ENCODE measurements at places on chromosomes 3 and 15.

DNA sequence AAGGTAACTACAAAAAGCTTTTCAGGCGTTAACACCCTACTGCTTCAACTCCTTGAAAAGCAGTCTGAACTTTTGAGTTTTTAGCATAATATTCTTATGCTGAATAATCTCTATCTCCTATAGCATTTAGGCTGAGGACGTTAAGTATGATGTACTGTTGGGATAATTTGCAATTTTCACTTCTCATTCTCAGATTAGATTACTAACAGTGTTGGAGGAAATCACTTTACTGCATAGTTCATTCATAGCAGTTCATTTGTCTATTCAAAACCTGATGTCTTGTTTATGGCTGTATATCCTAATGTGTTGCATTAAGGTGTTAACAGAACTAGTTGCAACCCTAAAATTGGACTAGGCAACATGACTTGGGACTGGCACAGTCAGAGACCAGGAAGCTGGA is 983.1 kb downstream of the FHIT start:
- DNase-seq = no peak

GRCh38 chr3:182482705-182483104 is 310.6 kb upstream of the ATP11B start:
- no peak for DNase-seq

DNA sequence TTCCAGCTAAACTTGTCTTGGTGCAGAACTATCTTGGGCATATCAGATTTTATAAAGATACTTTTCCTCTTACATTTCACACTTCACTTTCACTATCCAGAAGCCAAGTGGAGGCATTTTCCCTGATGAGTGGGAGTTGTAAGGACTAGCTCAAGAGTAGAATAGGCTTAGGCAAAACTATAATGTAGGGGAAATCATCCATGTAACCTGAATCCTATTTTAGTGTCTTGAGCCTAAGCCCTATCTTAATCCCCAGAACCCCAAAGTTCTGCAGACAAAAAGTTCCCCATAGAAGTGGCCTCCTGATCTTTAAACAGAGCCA is 42.2 kb upstream of the CD47 start:
- DNase-seq = no peak

- DNase-seq = no peak
These were observed 10.3 kb downstream of the DCBLD2 start for GRCh38 chr3:98890965-98891910.

- no peak for DNase-seq
These were observed 81.9 kb upstream of the HES1 start for GRCh38 chr3:194054016-194054415.

GRCh38 chr15:48109856-48110531 is 10.8 kb upstream of the SLC24A5 start:
- DNase-seq = no peak

DNA sequence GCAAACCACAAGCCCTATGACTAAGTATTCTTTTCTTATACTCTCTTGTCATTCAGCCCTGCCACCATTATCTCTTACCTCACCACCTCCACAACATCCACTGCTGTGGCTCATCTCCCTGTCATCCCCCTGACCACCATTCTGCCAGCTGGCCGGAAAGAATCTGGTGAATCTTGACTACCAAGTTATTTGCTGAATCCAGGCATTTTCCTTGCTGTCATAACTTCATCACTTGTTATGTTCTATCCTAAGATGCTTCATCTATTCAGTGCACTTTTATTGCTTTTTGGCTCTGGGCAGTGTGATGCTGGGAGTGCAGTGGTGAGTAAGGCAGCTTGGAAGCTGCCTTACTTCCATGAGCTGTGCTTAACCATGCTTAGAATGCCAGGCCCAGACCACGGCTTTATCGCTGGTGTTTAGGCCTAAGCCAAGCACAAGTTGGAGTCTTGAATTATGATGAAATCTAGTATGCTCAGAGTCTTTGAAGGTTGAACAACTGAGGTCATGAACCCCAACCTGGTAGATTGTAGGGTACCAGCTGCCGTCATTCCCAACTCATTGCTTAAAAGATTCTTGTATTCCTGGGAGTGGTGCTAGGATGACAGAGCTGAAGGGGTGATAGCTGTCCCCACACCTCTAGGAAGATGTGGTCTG is 27.0 kb upstream of the APH1B start:
- no peak for DNase-seq

DNA sequence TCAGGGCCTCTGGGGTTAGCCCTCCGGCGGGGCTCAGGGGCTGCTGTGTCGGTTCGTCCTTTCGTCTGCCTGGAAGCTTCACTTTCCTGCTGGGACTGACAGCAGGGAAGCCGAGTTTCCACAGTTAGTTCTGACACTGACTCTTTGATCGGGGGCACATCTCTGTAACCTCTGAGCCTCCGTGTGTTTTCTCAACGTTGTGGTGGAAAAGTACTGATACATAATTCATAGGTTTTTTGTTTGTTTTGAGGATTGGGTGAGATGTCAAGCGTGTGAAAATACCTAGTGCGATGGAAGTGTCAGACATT is 481 bp downstream of the AP4E1 start:
- DNase-seq = no peak

DNA sequence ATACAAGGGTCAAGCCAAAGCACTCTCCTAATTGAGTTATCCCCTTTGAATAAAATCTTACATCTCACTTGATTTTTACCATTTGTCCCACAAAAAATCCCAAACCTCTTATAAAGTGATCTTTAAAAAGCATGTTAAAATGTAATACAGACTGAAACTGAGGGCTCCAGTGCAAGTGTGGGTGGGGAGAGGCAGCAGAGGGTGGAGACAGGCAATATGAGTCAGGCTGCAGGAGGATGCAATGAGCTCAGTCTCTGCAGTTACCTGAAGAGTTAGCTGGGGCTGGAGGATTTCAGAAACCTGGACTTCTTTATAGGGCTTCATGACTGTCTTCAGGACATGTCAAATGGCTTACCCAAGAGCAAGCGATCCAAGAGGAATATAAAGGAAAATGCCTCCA is 14.2 kb upstream of the COLQ start:
- no peak for DNase-seq

DNA sequence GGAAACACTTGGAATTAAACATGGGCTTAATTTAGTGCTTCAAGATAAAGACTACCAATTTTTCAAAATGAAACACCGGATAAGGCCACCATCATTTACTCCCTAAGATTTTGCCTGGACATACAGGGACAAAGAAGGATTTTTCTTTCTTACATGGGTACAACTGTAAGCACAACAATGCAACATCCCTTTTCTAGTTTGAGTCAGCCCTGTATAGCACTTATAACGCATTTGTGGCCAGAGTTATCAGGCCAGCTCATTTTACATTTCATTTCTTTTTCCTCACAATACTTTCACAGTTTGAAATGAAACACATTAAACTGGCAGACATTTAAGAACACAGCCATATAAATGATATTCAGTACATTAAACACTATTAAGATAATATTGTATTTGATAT is 9.8 kb upstream of the SUCNR1 start:
- DNase-seq = no peak

DNA sequence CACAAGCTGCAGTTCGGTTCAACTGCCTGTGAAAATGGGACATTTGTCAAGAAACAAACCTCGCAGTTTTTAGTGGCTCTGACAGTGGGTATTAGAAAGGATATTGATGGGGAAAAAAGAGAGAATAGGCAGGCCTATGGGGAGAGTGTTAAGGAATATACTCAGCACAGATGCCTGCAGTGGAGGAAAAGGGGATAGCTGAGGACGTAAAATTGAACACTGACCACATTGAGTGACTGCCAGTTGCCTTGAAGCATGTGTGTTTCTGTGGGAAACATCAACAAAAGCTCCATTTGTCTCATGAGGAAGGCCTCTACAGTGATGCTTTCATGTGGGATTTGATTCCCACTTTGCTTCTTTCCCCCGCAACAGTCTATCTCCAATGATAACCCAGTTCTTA is 1042.1 kb downstream of the TUSC7 start:
- DNase-seq = no peak

DNA sequence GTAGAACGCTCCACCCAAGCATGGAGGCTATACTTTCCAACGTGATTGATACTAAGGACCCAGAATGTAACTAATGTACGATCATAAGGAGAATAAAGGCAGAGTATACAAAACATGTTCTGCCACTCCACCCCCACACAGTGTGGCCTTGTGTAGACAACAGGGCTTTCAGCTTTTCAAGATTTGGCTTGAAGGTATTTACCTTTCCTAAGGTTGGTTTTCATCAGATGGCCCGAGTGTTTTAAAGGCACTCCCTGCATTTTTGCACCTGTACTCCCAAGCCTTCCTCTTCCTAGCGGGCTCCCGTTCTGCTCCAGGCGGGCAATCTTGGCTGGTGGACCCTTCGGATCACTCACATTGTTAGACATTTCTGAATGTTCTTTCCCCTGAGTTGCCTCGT is 4.6 kb downstream of the SATB1 start:
- no peak for DNase-seq

DNA sequence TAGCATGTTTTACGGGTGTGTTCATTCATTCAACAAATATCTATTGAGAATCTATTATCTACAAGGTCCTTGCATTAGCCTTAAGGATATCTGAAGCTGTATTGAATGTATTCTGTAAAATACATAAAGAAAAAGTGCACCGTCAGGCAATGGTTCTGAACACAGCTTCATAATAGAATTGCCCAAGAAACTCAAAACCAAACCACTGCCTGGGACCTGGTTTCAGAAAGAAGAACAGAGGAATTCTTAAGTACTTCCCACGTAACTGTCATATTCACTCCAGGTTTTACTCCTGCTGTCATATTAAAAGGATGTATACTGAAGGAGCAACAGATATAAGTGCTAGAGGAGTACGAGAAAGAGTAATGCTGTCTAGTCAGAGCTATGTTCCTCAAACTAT is 115.9 kb downstream of the FGF12 start:
- no peak for DNase-seq

DNA sequence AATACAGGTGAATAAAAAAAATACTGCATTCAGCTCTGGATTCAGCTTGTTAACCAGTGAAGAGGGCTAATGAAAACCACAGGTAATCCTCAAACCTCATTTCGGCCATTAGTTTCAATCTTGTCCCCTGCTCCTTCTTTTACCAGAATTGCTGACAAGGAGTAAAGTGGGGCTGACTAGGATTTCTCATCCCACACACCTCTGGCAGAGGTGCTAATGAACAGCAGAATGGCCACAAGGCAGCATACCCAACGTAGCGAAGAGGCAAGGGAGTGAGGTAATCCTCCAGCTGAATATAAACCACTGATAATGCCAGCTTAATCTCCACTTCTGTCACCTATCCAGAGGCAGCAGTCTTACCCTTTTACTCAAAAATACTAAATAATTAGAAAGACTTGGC is 248.8 kb upstream of the CDIN1 start:
- DNase-seq = no peak

GRCh38 chr3:164155400-164155799 is 922.9 kb downstream of the SI start:
- peak; percentile 81 for DNase-seq

GRCh38 chr3:49582177-49582576 is 27.9 kb downstream of the BSN start:
- DNase-seq = no peak

GRCh38 chr3:172110127-172110779 is 70.9 kb downstream of the FNDC3B start:
- DNase-seq = no peak
